Frontal cortex (tissue), 4 donors: ENCODE measurements at places on chromosomes 11 and 22.

DNA sequence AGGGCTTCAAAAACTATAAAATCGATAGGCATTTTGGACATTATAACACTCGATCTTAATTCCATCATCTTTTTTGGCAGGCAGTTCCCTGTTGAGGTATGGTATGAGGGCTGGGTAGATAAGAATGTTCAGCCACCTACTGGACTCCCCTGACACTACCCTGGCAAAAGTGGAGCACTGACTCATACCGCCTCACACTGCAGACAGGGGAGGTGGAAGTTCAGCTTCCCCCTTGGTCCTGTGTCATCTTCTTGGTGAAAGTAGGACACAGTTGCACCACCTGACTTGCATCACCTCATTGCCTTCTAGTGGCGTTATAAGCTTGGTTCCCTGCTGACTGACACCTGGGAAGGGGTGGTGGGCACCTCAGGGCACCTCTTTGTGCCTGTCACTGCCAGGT lies 30.4 kb downstream of the PAAF1 start:
- DNase-seq: no peak

GRCh38 chr22:35995772-35996171 lies 32.9 kb downstream of the RBFOX2 start:
- DNase-seq: peak; percentile 20

- no peak for DNase-seq
These were observed 6.3 kb upstream of the NDUFC2 start for GRCh38 chr11:78085972-78086371.

DNA sequence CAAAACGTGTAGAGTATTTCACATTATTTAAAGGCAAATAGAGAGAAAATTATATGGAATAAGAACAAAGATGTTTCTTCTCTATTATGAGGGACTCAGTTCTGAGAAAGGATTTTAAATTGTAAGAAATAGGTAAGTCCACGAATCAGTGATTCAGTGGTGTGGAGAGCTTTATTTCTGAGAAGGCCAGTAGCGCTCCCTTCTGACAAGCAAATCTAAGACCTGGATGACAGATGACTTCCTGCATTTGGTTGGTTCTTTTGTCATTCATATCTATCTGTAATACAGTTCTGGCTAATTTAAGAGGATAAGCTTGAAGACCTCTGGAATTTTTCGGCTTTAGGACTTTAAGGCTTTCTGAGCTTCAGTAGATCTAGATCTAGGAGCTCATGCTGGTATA lies 7.0 kb downstream of the CD3E start:
- no peak for DNase-seq
